ENCODE measurements at places on chromosomes 6 and 20.

DNA sequence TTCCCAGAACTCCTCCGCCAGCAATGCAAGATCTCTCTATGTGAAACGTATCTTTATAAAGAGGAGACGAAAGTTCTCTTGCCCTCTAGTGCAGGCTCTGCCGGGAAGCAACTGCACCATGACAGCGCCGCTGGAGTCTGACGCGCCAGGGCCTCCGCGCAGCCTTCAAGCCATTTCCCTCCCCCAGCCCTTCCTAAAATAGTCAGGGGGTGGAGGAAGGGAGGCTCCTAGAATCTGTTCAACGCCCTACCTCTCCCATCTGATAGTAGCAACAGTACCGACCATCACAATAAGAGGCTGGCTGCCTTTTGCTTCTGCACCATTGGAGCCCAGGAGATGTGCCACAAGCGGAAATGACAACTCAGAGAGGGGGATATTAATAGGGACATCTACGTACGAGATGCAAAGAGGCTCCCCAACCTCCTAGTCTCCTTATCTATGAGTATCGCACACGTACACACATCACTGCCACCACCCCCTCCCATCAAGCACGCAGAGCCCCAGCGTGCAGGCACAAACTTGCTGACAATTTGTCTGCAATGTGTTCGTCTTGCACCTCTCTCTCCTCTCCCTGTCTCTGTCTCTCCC, 1.0 kb downstream of the SYNE1 start:
- DNase-seq, result no peak

- DNase-seq, result no peak
Measured at GRCh38 chr6:165543781-165544180, 119.3 kb downstream of the PDE10A start.

GRCh38 chr20:3371754-3372153, 35.7 kb downstream of the DNAAF9 start:
- DNase-seq, result no peak

- no peak for DNase-seq
Measured at GRCh38 chr6:72305971-72306370, 315.9 kb upstream of the KCNQ5 start.

All from HT1080 (cell line).